Osteoblast (primary cell): ENCODE measurements at places on chromosomes 2 and 18. TPM values are rescaled to one million over a fixed set of nuclear protein-coding genes. Genes with fewer than 3 reads are reported as not detected.

Gene ACVR1C
- total RNA-seq = 0.29 and 0.36 TPM in 2 replicates

DNA sequence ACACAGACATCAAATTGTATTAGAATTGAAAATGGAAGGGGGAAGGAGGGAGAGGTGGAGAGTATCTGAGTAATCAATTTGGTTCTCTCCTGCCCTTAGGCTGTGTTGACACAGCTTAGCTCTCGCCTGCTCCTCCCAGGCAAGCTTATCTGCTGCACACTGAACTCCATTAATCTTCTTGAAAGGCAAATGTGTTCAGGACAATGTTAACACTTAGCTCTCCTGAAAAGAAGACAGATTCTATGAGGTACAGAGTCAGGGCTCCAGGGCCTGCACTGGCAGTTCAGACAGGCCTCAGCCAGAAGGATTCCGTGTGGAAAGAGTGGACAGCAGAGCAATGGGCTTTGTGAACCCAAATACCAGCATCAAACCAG lies 430.0 kb upstream of the TNP1 start:
- no peak for DNase-seq
- H3K4me1 ChIP-seq = peaks cover 5% of the 10 kb centered on the region
- H3K27ac ChIP-seq = no peak overlapping the region
- no peak overlapping the region for H3K4me3 ChIP-seq
- no peaks in the 10 kb centered on the region for H3K36me3 ChIP-seq
- H3K27me3 ChIP-seq = peaks cover 15% of the 10 kb centered on the region

DNA sequence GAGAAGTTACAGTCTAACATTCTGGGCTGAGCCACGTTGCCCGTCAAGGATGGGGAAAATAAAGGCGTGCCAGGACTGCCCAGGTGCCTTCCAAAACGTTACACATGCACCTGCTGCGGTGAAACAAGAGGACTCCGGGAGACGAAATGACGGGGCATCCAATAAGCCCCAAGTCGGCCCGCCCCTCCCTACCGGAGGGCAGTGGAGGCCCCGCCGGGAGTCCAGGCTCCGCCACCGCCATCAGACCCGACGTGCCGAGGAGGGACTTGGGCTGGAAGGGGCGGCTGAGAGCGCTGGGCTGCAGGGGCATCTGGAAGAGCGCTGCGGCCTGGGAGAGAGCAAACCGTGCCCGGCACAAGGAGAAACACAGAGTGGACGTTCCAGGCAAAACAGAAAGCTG lies 112.5 kb upstream of the GPC1 start:
- no peak for DNase-seq
- no peaks in the 10 kb centered on the region for H3K36me3 ChIP-seq
- H3K27ac ChIP-seq = no peak overlapping the region
- H3K4me1 ChIP-seq = peaks cover 20% of the 10 kb centered on the region
- no peaks in the 10 kb centered on the region for H3K27me3 ChIP-seq
- no peak overlapping the region for H3K4me3 ChIP-seq

- H3K4me3 ChIP-seq = no peak overlapping the region
- peak; percentile 66 for DNase-seq
- peaks cover 5% of the 10 kb centered on the region for H3K36me3 ChIP-seq
- H3K27ac ChIP-seq = peak overlapping the region; percentile 95
These were observed 9.0 kb downstream of the METTL21A start for GRCh38 chr2:207616185-207616584.

DNA sequence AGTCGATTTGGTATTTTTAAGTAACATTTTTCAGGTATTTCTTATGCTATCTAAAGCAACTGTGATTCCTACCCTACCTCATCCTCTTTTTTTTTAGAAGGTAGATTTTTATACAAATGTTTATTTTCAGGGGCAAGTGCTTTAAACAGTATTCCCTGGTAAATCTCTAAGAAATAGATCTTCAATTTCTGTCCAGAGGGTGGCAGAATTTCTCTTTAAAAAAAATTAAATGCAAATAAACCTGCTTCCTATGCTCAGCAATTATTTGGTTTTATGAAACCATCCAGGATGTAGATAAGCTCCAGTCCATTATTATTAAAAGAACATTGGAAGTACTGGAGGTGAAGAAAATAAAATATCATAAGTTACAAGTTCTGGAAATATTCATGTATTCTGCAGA lies 191.9 kb downstream of the MYO3B start:
- H3K36me3 ChIP-seq = no peaks in the 10 kb centered on the region
- peaks cover 12% of the 10 kb centered on the region for H3K27me3 ChIP-seq
- no peak overlapping the region for H3K4me3 ChIP-seq

- no peak for DNase-seq
- no peaks in the 10 kb centered on the region for H3K4me1 ChIP-seq
- H3K27ac ChIP-seq = no peak overlapping the region
- H3K4me3 ChIP-seq = no peak overlapping the region
- H3K27me3 ChIP-seq = no peaks in the 10 kb centered on the region
- H3K36me3 ChIP-seq = peaks cover 7% of the 10 kb centered on the region
These were observed 150.8 kb downstream of the MEMO1 start for GRCh38 chr2:31859959-31860358.

Gene PLCL1
- 3.2 and 4.0 TPM in 2 replicates for total RNA-seq

Gene EVX2
- under 0.01 TPM in 1 of 2 replicates, not detected in the other for total RNA-seq

DNA sequence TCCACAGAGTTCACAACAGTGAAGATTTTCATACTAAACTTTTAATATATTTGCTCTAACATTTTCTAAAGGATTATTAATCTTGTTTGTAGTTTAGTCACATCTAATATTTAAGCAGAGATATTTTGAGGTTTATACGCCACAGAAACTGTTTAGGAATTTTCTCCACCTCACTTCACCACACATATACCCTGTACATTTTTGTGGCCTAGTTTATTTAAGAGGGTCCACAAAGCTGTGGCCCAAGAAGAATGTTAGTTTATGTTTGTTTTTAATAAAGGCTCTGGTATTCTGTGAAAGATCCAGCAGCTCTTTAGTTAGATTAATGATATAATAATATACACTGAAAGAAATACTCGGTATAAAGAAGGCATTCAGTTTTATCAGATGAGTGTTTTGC lies 132.7 kb upstream of the TTC27 start:
- no peaks in the 10 kb centered on the region for H3K4me1 ChIP-seq
- no peak for DNase-seq
- H3K27me3 ChIP-seq = no peaks in the 10 kb centered on the region
- peaks cover 31% of the 10 kb centered on the region for H3K36me3 ChIP-seq
- no peak overlapping the region for H3K4me3 ChIP-seq
- H3K27ac ChIP-seq = no peak overlapping the region

DNA sequence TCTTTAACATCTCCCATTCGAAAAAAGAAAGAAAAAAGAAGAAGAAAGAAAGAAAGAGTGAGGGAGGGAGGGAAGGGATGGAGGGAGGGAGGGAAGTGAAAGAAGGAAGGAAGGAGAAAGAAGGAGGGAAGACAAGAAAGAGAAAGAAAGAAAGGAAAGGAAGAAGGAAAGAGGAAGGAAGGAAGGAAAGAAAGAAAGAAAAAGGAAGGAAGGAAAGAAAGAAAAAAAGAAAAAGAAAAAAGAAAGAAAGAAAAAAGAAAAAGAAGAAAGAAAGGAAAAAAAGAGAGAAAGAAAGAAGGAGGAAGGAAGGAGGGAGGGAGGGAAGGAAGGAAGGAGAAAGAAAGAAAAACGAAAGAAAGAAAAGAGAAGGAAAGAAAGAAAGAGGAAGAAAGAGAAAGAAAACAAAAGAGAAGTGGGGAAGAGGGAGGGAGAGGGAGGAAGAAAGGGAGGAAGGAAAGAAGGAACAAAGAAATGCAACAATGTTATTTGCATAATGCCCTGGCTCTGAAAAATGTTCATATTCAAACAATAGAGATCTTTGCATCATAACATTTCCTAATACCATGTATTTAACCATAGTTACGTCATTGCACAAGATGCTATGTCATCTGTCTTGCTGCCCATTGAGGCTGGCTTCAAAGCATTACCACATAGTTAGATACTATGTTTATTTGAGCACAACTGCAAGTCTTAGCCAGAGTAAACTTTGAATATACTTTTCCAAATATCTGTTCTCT lies 550.6 kb downstream of the DSC3 start:
- no peaks in the 10 kb centered on the region for H3K36me3 ChIP-seq
- H3K4me1 ChIP-seq = no peaks in the 10 kb centered on the region
- H3K27me3 ChIP-seq = no peaks in the 10 kb centered on the region
- H3K27ac ChIP-seq = no peak overlapping the region
- H3K4me3 ChIP-seq = no peak overlapping the region

GRCh38 chr2:3468296-3468988 lies 50.9 kb downstream of the ADI1 start:
- no peak overlapping the region for H3K4me3 ChIP-seq
- H3K27ac ChIP-seq = no peak overlapping the region
- peaks cover 37% of the 10 kb centered on the region for H3K4me1 ChIP-seq
- H3K36me3 ChIP-seq = peaks cover 57% of the 10 kb centered on the region

Gene SLC11A1
- total RNA-seq = 0.29 and 0.36 TPM in 2 replicates

Gene UGT1A7
- total RNA-seq = not detected in 2 replicates

- no peak overlapping the region for H3K27ac ChIP-seq
- no peaks in the 10 kb centered on the region for H3K27me3 ChIP-seq
- peak; percentile 49 for DNase-seq
- no peak overlapping the region for H3K4me3 ChIP-seq
- no peaks in the 10 kb centered on the region for H3K4me1 ChIP-seq
- H3K36me3 ChIP-seq = no peaks in the 10 kb centered on the region
These were observed 313.1 kb upstream of the SYT4 start for GRCh38 chr18:43590182-43590903.

Gene FAM237A
- total RNA-seq = not detected in 2 replicates

Gene KCNG2
- total RNA-seq = not detected in 2 replicates

Gene IL36G
- not detected in 2 replicates for total RNA-seq

GRCh38 chr2:3959372-3959771 lies 256.0 kb downstream of the DCDC2C start:
- no peak overlapping the region for H3K4me3 ChIP-seq
- H3K27ac ChIP-seq = no peak overlapping the region
- H3K27me3 ChIP-seq = no peaks in the 10 kb centered on the region
- DNase-seq = peak; percentile 85
- no peaks in the 10 kb centered on the region for H3K4me1 ChIP-seq
- H3K36me3 ChIP-seq = no peaks in the 10 kb centered on the region

GRCh38 chr2:8710951-8711350 lies 29.1 kb downstream of the ID2 start:
- no peak overlapping the region for H3K27ac ChIP-seq
- no peaks in the 10 kb centered on the region for H3K36me3 ChIP-seq
- H3K4me1 ChIP-seq = no peaks in the 10 kb centered on the region
- DNase-seq = peak; percentile 68
- no peaks in the 10 kb centered on the region for H3K27me3 ChIP-seq

DNA sequence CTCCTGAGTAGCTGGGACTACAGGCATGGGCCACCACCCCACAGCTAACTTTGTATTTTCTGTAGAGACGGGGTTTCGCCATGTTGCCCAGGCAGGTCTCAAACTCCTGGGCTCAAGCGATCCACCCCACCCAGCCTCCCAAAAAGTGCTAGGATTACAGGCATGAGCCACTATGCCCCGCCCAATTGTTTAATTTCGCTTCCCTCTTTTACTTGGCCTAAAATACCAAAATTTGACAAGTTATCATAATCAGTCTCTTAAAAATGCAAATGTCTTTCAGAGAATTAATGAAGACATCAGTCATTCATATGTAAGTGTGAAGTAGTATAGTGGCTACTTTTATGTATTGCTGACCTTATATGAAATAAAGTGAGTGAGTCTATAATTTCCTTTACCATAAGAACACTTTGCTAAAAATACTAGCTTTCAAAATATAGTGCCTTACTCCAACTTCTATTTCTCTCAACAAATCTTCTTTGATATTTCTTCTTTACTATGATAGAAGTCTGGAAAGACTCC lies 9.8 kb downstream of the FBXO11 start:
- H3K27ac ChIP-seq = no peak overlapping the region
- DNase-seq = no peak
- no peaks in the 10 kb centered on the region for H3K27me3 ChIP-seq
- H3K36me3 ChIP-seq = no peaks in the 10 kb centered on the region
- peaks cover 28% of the 10 kb centered on the region for H3K4me1 ChIP-seq

DNA sequence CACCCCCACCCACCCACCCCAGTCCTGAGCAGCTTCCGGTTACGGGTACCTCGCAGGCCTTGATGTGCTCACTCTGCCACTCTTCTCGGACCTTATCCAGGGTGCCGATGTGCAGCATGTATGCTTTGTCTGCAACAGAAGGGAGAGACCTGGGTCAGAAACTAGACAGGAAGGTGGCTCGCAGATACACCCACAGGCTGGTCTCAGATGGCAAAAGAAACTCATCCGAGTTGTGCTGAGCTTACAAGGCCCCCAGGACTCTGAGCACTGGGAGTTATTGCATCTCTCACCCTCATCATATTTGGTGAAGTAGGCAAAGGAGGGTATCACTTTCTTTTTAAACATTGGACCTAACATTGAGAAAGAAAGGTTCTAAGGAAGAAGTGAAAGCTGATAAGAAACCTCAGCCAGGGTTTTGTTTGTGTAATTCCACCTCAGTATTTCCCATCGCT lies 30.6 kb upstream of the EPG5 start:
- peaks cover 9% of the 10 kb centered on the region for H3K4me1 ChIP-seq
- H3K27ac ChIP-seq = no peak overlapping the region
- H3K27me3 ChIP-seq = no peaks in the 10 kb centered on the region
- DNase-seq = no peak
- H3K36me3 ChIP-seq = no peaks in the 10 kb centered on the region
- no peak overlapping the region for H3K4me3 ChIP-seq

- H3K4me3 ChIP-seq = no peak overlapping the region
- no peaks in the 10 kb centered on the region for H3K36me3 ChIP-seq
- H3K27ac ChIP-seq = no peak overlapping the region
These were observed 40.0 kb downstream of the ITGA6 start for GRCh38 chr2:172467382-172467781.

Gene RASGRP3
- total RNA-seq = 0.72 and 1.5 TPM in 2 replicates

GRCh38 chr2:136032192-136032591 lies 46.8 kb upstream of the DARS1 start:
- H3K36me3 ChIP-seq = no peaks in the 10 kb centered on the region
- DNase-seq = no peak
- H3K4me3 ChIP-seq = no peak overlapping the region
- no peaks in the 10 kb centered on the region for H3K4me1 ChIP-seq

DNA sequence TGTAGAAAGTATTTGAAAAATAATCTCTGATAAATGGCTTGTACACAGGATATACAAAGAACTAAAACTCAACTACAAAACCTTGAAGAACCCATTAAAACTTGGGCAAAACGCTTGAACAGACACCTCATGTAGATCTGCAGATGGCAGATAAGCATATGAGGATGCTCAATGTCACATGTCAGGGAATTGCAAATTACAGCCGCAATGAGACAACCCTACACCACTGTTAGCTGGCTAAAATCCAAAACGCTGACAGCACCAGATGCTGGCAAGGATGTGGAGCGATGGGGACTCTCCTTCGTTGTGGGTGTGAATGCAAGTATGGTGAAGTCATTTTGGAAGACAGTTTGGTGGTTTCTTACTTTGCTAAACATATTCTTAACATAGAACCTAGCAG lies 53.7 kb downstream of the SNTG2 start:
- H3K36me3 ChIP-seq = no peaks in the 10 kb centered on the region
- H3K27ac ChIP-seq = no peak overlapping the region
- DNase-seq = no peak
- no peaks in the 10 kb centered on the region for H3K27me3 ChIP-seq
